Ureter (tissue), 1 donor: ENCODE measurements at places on chromosomes 4 and X. TPM values are rescaled to one million over a fixed set of nuclear protein-coding genes. Genes with fewer than 3 reads are reported as not detected.

The SSX4 gene
- total RNA-seq: not detected

The TMEM150C gene
- total RNA-seq: 4.8 TPM

The TBC1D1 gene
- 191 TPM for total RNA-seq

The REPS2 gene
- total RNA-seq: 24.3 TPM

The CT47B1 gene
- total RNA-seq: not detected

The APLN gene
- 0.52 TPM for total RNA-seq

The ZFYVE28 gene
- 19.8 TPM for total RNA-seq

The CD38 gene
- total RNA-seq: 2.6 TPM

The UGT2A1 gene
- not detected for total RNA-seq

The WWC2 gene
- total RNA-seq: 32.2 TPM

The HSD17B10 gene
- total RNA-seq: 92.0 TPM

The POF1B gene
- total RNA-seq: 46.8 TPM

The CT45A3 gene
- not detected for total RNA-seq

The AWAT2 gene
- not detected for total RNA-seq

The MAGEA10 gene
- not detected for total RNA-seq

The CBR4 gene
- total RNA-seq: 34.0 TPM

The HNRNPH2 gene
- 64.0 TPM for total RNA-seq

The SLC7A11 gene
- total RNA-seq: 19.2 TPM

The GCNA gene
- 1.6 TPM for total RNA-seq

The SFRP2 gene
- total RNA-seq: 13.3 TPM

The EOLA1 gene
- 22.2 TPM for total RNA-seq

The BCORL1 gene
- total RNA-seq: 12.6 TPM

The F9 gene
- total RNA-seq: not detected

The NPY5R gene
- 0.99 TPM for total RNA-seq

The TENM3 gene
- 0.96 TPM for total RNA-seq

The FREM3 gene
- 0.39 TPM for total RNA-seq

The SMARCA1 gene
- 37.5 TPM for total RNA-seq

The LINC00632 gene
- total RNA-seq: 116 TPM

The GAGE12F gene
- not detected for total RNA-seq

The MAGEB2 gene
- not detected for total RNA-seq

The CORIN gene
- 25.0 TPM for total RNA-seq

The MSX1 gene
- 4.0 TPM for total RNA-seq

The ABHD18 gene
- total RNA-seq: 15.3 TPM

The FGG gene
- total RNA-seq: 0.57 TPM

The GPC3 gene
- total RNA-seq: 4.9 TPM

The COX7B2 gene
- total RNA-seq: not detected

The MAGEH1 gene
- total RNA-seq: 19.1 TPM

The NAP1L3 gene
- total RNA-seq: 3.4 TPM

The PCDH18 gene
- 13.7 TPM for total RNA-seq

The DNASE1L1 gene
- 27.0 TPM for total RNA-seq

The HADH gene
- 62.7 TPM for total RNA-seq

The TGIF2LX gene
- total RNA-seq: not detected

The GIMD1 gene
- total RNA-seq: not detected

The TKTL2 gene
- total RNA-seq: not detected

The GC gene
- total RNA-seq: 0.65 TPM

The NXF2B gene
- total RNA-seq: not detected

The PRRG1 gene
- 11.0 TPM for total RNA-seq

The HSFX3 gene
- total RNA-seq: not detected

The PAGE4 gene
- not detected for total RNA-seq

The TRPC5OS gene
- not detected for total RNA-seq

The TBC1D8B gene
- total RNA-seq: 11.1 TPM

The NPY2R gene
- not detected for total RNA-seq

The PALLD gene
- 239 TPM for total RNA-seq

The EDA gene
- total RNA-seq: 4.8 TPM

The DMRTC1B gene
- total RNA-seq: 1.1 TPM

The RBPJ gene
- 73.3 TPM for total RNA-seq

The PSAPL1 gene
- not detected for total RNA-seq

The CPLX1 gene
- total RNA-seq: 6.7 TPM

The SLITRK2 gene
- total RNA-seq: 0.08 TPM
